ENCODE measurements at places on chromosomes 4 and X.
A peak's percentile ranks its signal among the peaks of the same experiment; 100 is the strongest.

- no peak overlapping the region for H3K27ac ChIP-seq
- no peaks in the 10 kb centered on the region for H3K4me1 ChIP-seq
- H3K4me3 ChIP-seq = no peak overlapping the region
- H3K27me3 ChIP-seq = no peaks in the 10 kb centered on the region
These were observed 88.2 kb downstream of the ADGRA3 start for GRCh38 chr4:22427675-22428074.

- DNase-seq = no peak
- no peaks in the 10 kb centered on the region for H3K4me1 ChIP-seq
These were observed 107.2 kb downstream of the TBCK start for GRCh38 chr4:106208481-106209460.

DNA sequence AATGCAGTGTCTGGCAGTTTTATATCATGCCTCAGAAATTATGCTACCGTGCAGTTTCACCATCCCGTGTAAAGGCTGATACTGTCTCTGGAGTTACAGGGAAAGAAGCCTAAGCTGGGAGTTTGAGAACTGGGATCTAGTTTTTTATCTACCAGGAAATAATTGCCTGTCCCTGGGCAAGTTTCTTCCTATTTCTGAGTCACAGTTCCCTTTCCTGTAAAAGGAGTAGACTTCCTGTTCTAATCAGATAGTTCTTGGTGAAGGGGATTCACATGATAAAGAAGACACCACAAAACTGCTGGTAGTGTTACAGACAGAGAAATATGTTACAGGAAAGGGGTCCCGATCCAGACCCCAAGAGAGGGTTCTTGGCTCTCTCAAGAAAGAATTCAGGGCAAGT lies 17.1 kb downstream of the HERC3 start:
- DNase-seq = no peak
- H3K36me3 ChIP-seq = peaks cover 45% of the 10 kb centered on the region
- peaks cover 75% of the 10 kb centered on the region for H3K4me1 ChIP-seq

DNA sequence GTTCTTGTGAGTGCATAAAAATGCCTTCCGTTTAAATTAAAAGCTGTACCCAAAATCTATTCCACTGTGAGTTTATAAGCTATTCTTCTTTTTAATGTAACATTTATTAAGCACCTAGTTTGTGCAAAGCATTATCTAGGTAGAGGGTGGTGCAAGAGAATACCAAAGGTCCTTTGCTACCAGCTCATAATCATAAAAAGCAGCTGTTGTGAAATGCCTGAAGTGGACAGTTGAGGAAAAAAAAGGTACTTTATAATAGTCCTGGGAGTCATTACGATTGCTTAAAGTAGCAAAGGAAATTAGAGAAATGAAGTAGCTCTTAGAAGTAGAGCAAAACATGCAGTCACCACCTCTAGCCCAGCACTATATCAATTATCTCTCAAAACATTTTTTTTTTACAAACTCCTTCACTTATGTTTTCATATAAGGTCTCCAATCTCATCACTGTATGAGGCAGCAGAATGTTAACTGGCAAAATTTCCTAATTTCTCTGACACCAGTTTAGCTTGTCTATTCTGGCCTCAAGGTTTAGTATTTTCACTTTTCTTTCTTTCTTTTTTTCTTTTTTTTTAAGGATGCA lies 2.1 kb downstream of the MBNL3 start:
- no peak for DNase-seq
- H3K36me3 ChIP-seq = no peaks in the 10 kb centered on the region
- no peak overlapping the region for H3K4me3 ChIP-seq
- peaks cover 50% of the 10 kb centered on the region for H3K4me1 ChIP-seq

GRCh38 chrX:21745756-21746155 lies 12.2 kb downstream of the SMPX start:
- H3K36me3 ChIP-seq = no peaks in the 10 kb centered on the region
- H3K27me3 ChIP-seq = peaks cover 1% of the 10 kb centered on the region
- peak; percentile 48 for DNase-seq
- H3K4me3 ChIP-seq = no peak overlapping the region

DNA sequence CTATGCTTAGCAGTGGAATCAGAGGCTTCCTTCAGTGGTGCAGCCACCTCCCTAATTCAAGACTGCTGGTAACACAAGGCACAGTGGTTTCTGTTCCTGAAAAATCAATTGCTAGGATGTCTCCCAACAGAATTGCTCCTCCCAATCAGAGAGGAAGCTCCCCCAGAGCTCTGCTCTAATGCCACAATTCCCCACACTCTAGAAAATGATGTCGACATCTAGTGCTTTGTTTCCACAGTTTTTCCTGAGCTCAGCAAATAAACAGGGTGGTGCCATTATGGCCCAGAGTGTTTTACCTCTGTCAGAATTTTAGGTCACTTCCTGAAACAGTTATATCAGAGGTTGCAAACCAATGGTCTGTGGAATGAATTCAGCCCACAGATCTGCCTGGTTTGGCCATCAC lies 24.7 kb downstream of the TAB3 start:
- no peaks in the 10 kb centered on the region for H3K27me3 ChIP-seq
- H3K36me3 ChIP-seq = peaks cover 5% of the 10 kb centered on the region
- H3K4me1 ChIP-seq = peaks cover 2% of the 10 kb centered on the region
- DNase-seq = no peak
